ENCODE measurements at places on chromosomes 2 and 18. TPM values are rescaled to one million over a fixed set of nuclear protein-coding genes. Genes with fewer than 3 reads are reported as not detected.

DNA sequence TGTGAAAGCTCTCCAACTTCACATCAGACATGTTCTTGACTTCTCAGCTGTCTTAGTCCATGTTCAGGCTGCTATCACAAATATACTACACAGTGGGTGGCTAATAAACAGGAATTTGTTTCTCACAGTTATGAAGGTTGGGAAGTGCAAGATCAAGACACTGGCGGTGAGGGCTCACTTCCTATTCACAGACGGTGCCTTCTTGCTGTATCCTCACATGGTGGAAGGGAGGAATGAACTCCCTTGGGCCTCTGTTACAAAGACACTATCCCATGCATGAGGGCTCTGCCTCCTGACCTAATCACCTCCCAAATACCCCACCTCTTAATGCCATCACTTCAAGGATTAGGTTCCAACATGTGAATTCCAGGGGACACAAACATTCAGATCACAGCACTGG lies 9.7 kb downstream of the UXS1 start:
- H3K4me3 ChIP-seq, result no peak overlapping the region
- peaks cover 3% of the 10 kb centered on the region for H3K4me1 ChIP-seq
- H3K27me3 ChIP-seq, result no peaks in the 10 kb centered on the region
- DNase-seq, result no peak

DNA sequence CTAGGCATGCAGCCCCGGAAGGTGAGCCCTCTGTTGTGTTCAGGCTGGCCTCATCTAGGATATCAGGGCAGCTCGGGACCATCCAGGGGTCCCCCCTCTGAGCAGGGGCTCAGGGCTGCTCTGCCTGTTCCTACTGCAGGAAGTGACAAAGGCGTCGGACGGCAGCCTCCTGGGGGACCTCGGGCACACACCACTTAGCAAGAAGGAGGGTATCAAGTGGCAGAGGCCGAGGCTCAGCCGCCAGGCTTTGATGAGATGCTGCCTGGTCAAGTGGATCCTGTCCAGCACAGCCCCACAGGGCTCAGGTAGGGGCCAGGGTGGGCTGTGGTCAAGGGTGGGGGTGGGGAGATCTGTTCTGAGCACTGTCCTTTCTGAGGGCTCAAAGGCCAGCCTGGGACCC lies 13.1 kb downstream of the KCNIP3 start:
- no peaks in the 10 kb centered on the region for H3K4me1 ChIP-seq
- H3K4me3 ChIP-seq, result no peak overlapping the region
- H3K36me3 ChIP-seq, result no peaks in the 10 kb centered on the region
- no peak overlapping the region for H3K27ac ChIP-seq
- no peak for DNase-seq
- H3K27me3 ChIP-seq, result no peaks in the 10 kb centered on the region

DNA sequence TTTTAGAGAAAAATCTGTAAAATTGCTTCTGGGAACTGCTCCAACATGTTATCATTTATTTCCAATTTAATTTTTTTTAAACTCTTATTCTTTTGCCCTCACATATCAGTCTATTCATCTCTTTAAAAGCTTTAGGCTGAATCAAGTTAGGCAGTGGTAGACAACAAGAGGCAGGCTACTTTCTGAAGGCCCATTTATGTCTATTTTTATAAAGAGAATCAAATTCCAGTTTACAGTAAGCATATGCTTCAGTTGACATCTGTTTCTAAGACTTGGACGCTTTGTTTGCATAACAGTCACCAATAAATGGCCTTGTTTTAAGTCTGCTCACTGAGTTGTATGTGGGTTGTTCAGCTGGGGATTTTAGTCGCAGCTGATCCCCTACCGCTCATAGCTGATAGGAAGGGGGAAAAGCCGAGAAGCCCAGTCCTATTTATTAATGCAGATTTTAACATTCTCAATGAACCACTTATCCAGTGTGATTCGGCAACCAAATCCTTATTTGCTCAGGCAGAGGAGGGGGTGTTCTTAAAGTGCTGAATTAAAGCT lies 260.4 kb upstream of the SIX3 start:
- peaks cover 2% of the 10 kb centered on the region for H3K4me1 ChIP-seq
- H3K4me3 ChIP-seq, result no peak overlapping the region
- no peaks in the 10 kb centered on the region for H3K36me3 ChIP-seq
- no peak for DNase-seq

GRCh38 chr2:599601-600000 lies 77.6 kb downstream of the TMEM18 start:
- no peak overlapping the region for H3K4me3 ChIP-seq
- DNase-seq, result no peak
- H3K36me3 ChIP-seq, result peaks cover 2% of the 10 kb centered on the region
- no peak overlapping the region for H3K27ac ChIP-seq
- no peaks in the 10 kb centered on the region for H3K4me1 ChIP-seq
- H3K27me3 ChIP-seq, result no peaks in the 10 kb centered on the region

CAPN14 gene
- total RNA-seq, result 0.07 TPM

All from H9 (cell line).